ENCODE measurements at places on chromosomes 11 and 22. TPM values are rescaled to one million over a fixed set of nuclear protein-coding genes. Genes with fewer than 3 reads are reported as not detected.

Gene ACAT1
- 275 TPM for total RNA-seq

Gene OR51I1
- total RNA-seq: not detected

Gene RANBP1
- total RNA-seq: 41.5 TPM

Gene CENPM
- not detected for total RNA-seq

Gene FLRT1
- 0.31 TPM for total RNA-seq

Gene NXPE1
- total RNA-seq: not detected

Gene AMOTL1
- 44.5 TPM for total RNA-seq

- DNase-seq: no peak
Observed at GRCh38 chr22:27399161-27399560, 402.4 kb downstream of the MN1 start.

DNA sequence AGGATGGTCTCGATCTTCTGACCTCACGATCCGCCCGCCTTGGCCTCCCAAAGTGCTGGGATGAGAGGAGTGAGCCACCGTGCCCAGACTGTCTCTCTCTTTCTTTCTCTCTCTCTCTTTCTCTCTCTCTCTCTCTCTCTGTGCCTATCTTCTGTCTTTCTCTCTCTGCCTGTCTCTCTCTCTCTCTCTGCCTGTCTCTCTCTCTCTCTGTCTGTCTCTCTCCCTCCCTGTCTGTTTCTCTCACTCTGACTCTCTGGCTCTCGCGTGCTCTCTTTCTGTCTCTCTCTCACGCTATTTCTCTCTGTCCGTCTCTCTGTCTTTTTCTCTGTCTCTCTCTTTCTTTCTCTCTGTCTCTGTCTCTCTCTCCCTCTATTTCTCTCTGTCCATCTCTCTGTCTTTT, 3911.2 kb upstream of the OR11H1 start:
- DNase-seq: no peak

DNA sequence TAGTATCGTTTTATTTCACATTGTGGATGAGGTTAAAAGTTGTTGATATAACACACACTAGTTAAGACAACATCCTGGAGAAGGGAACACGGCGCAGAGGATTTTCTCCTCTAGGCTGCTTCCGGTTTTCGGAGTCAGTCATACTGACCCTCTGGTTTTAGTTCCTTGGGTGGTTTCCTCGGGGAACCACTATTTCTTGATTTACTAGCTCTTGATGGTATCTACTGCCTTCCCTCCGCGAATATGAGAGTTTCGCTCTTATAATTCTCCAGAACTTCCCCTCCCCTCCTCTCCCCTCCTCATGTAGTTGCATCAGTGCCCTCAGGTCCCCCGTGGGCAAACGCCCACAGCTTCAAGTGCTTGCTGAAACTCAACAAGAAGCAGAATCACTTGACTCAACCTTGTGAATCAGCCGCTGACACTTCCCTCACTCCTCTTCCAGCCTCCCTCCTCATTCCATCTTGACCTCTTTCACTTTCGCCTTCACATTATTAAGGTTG, 15.9 kb upstream of the APOBEC3A start:
- DNase-seq: no peak

DNA sequence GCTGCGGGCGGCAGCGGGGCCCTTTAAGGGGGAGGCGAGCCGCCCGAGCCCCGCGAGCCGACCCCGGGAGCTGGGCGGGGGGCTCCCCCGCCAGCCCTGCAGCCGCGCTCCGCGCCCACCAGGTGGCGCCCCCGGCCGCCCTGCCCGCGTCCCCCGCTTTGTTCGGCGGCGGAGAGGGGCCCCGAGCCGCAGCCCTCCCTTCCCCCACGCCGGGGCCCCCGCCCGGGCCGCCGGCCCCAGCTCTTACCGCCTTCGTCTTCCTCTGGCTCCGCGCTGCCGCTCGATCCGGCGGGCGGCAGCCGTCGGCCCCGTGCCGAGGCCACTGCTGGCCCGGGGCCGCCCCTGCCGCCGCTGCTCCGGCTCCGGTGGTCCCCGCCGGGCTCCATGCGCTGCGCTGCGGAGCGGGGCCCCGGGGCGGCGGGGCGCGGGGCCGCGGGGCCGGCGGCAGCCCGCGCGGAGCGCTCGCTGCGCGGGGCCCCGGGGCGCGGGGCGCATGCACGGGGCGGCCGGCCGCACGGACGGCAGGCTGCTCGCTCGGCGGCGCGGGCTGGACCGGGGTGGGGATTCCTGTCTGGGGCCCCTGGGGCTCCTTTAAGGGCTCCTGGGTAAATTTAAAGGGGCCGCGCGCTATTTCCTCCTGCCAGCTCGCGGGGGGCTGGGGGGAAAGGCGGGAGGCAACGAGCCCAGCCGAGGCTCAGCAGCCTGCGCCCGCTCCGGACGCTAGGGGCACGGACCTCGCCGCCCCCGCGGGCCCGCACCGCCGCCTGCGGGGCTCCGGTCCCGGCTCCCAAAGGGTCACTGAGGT, at the start of gene ZFTA:
Gene ZFTA, minus strand, starts transcription at position 539 of the 805 bp plus-strand sequence. Its CDS starts 153 bp downstream, at position 386.
- DNase-seq: peak; percentile 76

DNA sequence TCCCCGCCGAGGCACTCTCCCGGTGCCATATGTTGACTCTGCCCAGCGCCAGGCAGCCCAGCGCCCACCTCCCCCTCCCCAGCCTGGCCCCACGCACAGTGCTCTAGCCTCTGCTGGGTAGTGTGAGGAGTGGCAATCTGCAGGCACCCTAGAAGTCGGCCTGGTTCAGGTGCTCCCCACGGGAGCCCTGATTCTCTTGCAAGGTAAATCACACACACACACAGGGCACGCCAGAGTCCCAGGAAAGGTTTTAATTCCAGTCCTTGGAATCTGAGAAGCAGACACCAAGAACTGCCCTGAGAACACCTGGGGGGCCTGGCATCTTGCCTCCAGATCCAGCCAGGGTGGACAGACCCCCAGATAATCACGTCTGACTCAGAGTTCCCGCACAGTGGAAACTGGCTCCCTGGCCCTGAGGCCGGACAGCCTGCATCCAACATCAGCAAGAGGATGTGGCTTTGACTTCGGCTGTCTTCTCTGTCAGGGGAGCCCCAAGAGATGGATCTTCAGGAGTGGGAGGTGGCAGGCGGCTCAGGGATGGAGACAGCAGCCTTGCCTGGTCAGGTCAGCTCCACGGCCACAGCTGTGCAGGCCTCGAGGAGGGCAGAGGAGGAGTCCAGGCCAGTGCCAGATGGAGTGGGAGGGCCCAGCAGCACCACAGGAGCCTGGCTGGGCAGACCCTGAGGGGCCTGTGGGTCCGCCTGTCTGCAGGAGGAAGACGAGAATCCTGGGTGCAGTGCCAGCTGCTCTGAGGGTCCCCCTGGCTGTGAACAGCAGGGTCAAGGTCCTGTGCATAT, 1.1 kb upstream of the RIN1 start:
- DNase-seq: peak; percentile 22

GRCh38 chr11:115674176-115674936, 170.1 kb upstream of the CADM1 start:
- no peak for DNase-seq

- DNase-seq: no peak
Observed at GRCh38 chr22:27378311-27378800, 423.2 kb downstream of the MN1 start.

DNA sequence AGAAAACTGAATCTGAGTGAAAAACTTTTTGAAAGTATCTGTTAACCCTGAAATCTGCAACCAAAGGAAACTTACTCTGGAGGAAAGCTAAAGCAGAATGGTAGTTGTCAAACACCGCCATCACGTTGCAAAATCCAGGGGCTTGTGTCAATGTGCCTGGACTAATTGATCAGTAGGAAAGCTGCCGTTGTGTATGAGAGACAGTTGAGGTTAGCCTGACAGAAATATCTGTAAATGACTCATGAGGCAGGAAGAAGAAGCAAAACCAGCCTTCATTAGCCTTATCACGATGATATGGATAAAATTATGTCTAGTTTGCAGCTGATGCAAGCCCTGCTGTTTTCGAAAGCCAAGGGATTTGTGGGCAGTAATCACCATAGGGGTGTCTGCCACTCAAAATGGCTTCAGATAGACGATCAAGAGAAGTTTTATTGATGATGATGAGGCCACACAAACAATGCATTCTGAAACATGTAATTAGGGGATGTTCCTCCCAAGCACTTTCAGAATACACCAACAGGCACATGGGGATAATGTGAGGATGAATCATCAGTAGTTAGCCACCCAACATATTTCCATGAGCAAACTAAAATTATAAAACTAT, 8.9 kb downstream of the SCGB1A1 start:
- DNase-seq: no peak

GRCh38 chr11:3146612-3147256, 18.4 kb downstream of the OSBPL5 start:
- no peak for DNase-seq

DNA sequence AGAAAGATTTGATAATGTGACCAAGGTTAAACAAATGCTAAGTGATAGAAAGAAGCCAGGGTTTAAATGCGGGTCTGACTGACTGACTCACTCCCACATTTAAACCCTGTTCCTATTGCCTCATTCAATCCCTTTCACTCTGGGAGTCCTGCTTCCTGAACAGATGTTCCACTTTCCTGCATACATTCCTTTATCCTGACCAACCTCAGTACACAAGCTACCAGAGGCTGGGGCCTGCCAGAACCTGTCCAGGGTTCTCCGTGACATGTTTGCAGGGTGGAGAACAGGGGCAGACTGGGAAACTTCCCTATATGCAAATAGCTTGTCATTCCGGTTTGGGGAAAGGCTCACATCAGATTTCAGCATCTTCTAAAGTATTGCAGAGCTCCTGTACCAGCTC, 3.0 kb upstream of the ANKK1 start:
- DNase-seq: no peak

DNA sequence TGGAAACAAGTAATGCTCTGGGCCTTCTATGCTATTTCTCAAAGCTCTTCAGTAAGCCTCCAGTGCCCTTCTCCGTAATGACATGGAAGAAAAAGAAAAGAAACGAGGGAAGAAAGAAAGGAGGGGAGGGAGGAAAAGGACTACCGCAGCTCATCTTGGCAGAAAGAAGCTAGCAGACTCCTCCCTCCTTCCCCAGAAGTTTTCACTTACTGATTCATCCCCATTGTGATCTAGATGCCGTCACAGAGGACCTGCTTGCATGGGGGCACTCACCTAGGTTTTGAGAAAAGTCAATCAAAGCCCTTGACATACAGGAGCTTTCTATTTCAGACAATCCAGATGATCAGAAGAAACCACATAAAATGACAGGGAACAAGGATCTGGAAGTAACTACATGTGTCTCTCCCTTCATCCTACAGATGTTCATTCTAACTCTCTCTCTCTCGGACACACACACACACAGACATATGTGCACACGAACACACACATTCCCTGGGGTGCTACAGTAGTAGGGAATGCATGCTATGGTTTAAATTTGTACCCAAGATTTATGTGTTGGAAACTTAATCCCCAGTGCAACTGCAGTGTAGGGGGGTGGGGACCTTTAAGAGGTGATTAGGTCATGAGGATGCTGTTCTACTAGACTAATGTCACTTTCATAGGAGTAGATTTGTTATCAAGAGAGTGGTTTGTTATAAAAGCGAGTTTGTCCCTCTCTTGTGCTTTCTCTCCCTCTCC, 37.6 kb upstream of the RCN1 start:
- no peak for DNase-seq

- peak; percentile 52 for DNase-seq
Observed at GRCh38 chr11:12417691-12418611, 40.6 kb downstream of the PARVA start.

DNA sequence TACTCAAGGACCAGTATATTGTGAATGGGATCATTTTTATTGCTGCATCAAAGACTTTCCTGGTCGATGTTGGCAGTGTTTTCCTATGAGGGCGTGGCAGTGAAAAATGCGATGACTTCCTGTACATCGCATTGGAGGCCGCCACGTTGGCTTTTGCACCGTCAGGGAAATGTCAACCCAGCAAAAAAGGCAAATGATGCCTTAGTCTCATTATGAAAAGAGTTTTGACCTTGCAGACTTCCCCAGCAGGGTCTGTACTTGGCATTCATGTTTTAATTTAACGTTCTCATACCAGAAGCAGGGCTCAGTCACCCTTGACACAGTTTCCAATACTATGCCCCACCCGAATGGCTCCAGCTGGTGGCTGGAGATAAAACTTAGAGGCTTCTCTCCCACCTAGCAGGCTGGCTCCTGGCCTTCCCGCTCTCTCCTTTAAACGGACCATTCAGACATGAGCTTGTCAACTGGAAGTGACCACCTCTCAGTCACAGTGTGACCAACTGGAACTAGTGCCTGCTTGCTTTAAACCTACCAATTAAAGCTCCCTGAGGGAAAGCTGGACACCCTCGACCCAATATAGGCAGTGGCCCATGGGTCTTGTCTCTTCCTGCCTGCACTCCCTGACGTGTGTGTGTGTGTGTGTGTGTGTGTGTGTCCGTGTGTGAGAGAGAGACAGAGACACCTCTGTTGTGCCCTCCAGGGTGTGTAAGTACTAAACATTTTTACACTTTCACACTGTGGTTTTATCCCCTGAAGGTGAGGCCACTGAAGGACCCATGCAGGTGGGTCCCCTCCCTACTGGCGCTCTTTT, 8.7 kb upstream of the GDPD5 start:
- DNase-seq: peak; percentile 16

DNA sequence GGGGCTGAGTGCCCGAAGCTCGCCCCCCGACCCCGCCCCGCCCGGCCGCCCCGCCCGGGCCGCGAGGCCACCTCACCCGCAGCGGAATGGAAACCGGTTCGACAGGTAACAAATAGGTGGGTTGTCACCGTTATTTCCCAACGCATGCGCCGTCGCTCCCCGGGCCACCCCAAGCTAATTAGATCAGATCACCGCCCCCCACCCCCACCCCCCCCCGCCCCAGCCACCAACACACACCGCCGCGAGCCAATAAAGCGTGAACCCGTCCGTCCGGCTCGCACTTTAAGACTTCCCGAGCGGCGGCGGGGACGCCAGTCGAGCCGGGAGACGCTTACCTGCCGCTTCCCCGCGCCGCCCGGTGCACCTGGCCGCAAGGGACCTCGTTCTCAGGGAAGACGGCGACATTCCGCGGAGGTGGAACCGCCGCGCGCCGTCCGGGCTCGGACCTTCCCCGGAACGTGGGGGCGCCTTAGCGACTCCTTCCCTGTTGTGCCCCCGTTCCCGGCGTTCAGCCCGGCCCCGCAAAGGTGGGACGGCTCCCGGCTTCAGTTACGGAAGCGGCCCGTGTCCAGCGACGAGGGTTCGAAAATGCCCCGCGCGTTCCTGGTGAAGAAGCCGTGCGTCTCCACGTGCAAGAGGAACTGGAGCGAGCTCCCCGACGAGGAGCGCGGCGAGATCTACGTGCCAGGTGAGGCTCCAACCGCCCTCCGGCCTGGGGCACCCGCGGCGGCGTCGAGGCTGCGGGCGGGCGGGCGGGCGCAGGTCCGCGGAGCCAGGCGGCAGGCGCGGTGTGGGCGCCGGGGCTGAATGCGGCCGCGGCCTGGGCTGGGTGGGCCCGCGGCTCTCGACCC, at the start of gene OVOL1:
Gene OVOL1, plus strand, starts transcription at position 278 of the 851 bp plus-strand sequence. Its CDS starts 311 bp downstream, at position 589.
- DNase-seq: no peak
